NCI-H1930 (cell line): ENCODE measurements at places on chromosomes 3 and 15.

DNA sequence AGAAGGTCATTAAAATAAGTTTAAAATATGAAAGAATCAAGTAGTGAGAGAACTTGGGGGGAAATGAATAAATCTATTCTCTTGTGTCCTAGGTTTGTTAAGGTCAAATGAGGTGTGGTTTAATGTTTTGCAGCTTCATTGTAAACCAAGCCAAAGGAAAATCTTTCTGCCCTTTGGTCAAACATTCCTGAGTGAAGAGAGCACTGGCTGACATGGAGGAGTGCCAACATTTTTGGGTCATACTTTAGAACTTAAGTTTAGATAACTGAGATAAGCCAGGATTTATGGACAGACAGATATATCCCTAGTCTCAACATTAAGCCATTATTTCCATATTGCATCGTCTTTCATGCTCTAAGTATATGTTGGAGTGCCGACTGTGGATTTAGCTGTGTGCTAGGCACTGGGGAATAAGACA, 66.4 kb downstream of the PTPRG start:
- DNase-seq: no peak

GRCh38 chr3:173709026-173709425, 311.5 kb downstream of the NLGN1 start:
- DNase-seq: no peak

- no peak for DNase-seq
These were observed 412.8 kb upstream of the TGFBR2 start for GRCh38 chr3:30193625-30194044.

DNA sequence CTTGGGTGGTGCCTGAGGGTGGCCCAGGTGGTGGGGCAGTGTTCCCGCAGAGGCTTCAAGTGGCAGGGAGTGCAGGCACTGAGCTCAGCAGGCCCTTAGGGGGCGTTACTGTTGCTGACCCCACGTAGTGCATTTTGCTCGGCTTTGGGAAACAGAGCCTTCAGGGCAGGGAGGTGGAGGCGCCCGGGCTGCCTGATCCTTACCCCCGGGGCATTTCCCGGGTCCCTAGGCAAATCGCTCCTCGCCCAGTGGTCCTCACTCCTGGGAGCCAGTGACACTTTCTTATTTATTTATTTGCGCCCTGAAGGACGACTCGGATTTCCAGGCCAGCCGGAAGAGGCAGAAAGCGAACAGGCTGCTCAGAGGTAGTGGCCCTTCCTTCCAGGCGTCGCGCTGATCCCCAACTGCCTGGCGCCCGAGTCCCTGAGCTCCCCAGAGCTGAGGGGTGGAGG, 10.1 kb upstream of the FOXB1 start:
- DNase-seq: no peak

- no peak for DNase-seq
These were observed 220.1 kb upstream of the PRICKLE2 start for GRCh38 chr3:64445109-64445943.

GRCh38 chr3:31960793-31961431, 20.1 kb downstream of the OSBPL10 start:
- no peak for DNase-seq

DNA sequence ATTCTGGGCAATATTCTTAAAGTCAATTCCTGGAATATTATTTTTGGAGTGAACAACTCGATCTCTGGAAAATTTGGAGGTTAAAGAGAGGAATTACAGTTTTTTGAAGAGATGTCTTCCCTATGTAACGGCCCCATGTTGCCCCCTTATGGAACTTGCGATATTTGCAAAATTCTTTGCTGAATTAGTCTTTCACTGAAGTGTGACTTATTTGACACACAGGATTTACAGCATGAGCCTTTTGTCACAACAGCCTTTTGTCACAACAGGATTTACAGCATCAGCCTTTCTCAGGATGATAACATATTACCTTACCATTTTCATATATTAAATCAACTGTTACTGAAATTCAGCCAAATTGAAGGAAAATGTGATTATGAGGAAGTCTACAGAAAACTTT, 37.8 kb upstream of the SPTSSB start:
- peak; percentile 2 for DNase-seq

DNA sequence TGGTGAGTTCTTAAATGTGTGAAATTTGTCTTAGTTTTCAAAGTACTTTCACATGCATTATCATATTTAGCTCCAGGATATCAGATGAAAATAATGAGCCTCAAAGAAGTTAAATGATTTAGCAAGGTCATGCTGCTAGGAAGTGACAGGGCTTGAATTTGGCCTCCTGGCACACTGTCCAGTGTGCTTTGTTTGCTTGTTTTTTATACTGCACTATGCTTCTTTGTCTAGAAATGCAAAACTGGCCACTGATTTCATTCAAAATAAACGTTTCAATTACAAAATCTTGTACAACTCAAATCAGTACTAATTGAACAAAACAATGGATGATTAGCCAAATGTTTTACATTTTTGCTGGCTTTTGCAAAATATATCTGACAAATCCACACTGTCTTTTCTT, 583.3 kb upstream of the CBLB start:
- DNase-seq: no peak

- no peak for DNase-seq
These were observed 82.0 kb downstream of the BOC start for GRCh38 chr3:113293348-113293747.

- no peak for DNase-seq
These were observed 80.2 kb downstream of the ARNT2 start for GRCh38 chr15:80484333-80484864.

DNA sequence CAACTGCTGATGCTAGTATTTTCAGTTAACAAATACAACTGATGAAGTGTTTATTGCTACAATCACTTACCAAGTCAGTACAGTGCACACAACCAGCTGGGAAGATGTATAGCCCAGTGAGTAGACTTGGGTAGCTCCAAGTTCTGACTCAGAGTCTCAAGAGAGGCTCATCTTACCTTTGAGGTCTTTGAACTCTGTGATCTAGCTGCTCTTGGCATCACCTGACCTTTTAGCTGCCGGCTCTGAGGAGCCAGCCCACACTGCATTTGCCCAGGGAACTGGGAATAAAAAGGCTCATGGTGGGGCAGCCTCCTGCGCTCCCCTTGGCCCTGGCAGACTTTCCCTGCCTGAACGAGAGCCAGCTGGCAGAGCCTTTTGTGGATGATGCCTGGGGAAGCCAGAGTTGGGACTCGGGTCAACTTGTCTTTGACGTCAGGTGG, 82.6 kb downstream of the CEMIP start:
- no peak for DNase-seq

DNA sequence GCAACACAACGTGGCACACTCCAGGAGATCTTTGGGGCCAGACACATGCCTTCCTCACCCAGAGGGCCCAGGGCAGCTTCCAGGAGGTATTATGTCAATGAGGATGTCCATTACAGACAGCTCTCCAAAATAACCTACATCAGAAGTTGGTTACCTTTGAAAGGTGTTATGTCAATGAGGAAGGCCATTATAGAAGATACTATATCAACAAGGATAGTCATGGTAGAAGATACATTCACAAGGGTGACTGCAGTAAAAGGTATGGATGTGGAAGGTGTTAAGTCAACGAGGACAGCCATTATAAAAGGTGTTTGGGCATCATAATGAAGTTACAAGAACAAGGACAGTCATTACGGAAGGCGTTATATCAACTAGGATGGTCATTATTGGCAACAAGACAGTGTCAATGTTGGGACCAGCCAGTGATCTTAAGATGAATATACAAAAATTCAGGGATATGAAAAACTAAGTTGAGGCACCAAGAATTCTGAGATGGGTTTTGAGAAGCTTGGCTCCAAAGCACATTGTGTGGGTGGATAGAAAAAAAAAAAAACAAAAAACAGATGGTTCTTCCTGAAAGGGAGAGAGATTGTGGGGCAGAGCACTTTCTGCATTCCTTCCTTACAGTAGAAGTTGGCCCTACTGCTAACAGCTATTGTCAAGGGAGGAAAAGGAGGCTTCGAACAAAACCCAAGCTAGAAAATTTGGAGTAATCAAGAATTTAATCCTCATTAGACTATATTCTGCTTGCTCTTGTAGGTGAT, 11.2 kb downstream of the CDCP1 start:
- no peak for DNase-seq

DNA sequence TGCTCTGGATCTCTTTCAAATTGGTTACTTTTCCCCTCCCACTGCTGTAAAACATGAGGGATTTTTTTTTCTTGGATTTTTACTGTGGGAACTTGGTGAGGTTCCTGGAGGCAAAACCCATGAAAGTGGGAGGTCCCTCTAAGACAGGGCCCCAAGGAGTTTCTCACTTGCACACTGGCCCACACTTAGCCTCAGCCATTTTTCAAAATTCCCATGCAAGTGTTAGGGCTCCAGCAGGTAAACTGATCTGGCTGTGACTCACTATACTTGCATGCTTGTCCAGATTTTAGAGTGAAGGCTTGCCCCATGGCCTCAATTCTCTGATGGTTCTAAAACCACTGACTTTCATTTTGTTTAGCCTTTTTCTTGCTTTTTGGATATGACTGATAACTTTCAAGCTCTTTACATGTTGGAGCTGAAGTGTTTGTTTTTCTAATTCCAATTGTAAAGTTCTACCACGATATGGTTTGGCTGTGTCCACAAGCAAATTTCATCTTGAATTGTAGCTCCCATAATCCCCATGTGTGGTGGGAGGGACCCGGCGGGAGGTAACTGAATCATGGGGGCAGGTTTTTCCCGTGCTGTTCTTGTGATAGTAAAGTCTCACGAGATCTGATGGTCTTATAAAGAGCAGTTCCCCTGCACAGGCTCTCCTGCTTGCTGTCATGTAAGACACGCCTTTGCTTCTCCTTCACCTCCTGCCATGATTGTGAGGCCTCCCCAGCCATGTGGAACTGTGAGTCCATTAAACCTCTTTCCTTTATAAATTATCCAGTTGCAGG, 37.7 kb downstream of the MCCC1 start:
- no peak for DNase-seq

GRCh38 chr3:5321666-5322340, 134.3 kb downstream of the EDEM1 start:
- no peak for DNase-seq

DNA sequence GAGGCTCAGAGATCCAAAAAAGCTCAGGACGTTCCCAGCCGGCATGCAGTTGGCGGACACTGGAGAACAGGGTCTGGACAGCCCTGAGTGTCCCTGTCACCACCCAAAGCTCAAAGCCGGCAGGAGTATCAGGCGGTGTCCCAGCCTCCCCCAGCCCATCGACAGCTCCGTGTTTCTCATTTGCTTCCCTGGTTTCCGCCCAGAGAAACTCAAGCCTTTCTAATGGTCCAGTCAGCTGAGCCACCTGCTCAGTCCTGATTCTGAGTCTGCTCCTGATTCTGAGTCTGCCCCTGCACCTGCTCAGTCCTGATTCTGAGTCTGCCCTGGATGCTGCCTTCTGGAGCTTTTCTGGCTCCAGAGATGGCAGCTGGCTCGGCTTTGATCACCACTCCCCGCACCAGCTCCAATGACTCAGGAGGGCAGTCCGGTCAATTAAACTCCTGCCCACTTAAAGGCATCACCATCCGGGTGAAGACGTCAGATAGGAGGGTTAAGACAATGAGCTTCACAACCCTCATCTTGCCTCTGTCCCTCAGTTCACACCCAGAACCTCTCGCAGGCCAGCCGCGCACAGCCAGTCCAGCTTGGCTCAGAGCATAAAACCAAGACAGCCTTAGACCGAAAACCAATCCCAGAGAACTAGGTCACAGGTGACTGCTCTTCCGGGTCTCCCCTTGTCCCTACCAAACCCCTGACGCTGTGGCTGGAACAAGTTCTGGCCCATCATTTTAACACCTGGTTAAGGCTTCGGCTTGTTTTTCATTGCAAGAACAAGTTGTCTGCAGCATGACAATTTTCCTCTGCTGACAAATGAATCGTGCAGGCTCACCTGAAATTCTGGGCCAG, 6.8 kb downstream of the PCSK6 start:
- DNase-seq: no peak

GRCh38 chr3:23017801-23018200, 185.3 kb upstream of the UBE2E2 start:
- no peak for DNase-seq

GRCh38 chr3:85533586-85533985, 574.8 kb downstream of the CADM2 start:
- no peak for DNase-seq

GRCh38 chr3:122977746-122978466, 49.7 kb downstream of the SEMA5B start:
- no peak for DNase-seq

GRCh38 chr3:13235897-13236296, 162.7 kb upstream of the IQSEC1 start:
- DNase-seq: no peak

GRCh38 chr15:31160740-31161495, 59.4 kb upstream of the TRPM1 start:
- no peak for DNase-seq

GRCh38 chr3:175212896-175213295, 353.8 kb downstream of the NAALADL2 start:
- no peak for DNase-seq

GRCh38 chr15:51186891-51187290, 92.2 kb upstream of the TNFAIP8L3 start:
- no peak for DNase-seq

DNA sequence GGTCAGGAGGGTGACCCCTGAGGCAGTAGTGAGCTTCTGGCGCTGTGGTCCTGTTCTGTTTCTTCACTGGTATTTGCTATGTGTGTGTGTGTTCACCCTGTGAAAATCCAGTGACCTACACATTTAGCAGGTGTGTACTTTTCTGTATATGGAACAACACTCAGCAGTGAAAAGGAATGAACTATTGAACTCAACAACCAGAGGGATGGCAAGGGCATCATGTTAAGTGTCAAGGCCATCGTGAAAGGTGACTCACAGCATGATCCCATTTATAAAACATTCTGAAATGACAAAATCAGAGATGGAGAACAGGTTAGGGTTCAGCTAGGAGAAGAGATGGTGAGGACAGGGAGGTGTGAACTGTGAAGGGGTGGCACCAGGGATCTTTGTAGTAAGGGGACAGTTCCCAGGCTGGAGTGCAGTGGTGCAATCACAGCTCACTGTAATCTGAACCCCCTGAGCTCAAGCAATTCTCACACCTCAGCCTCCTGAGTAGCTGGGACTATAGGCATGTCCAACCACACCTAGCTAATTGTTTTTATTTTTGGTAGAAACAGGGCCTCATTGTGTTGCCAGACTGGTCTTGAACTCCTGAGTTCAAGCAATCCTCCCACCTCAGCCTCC, 10.0 kb upstream of the RAB43 start:
- DNase-seq: no peak
